Activated T-helper 1 cell treated with anti-CD3 and anti-CD28 coated beads, Interleukin-2, amount 50 U/mL, for 16 hours (primary cell): ENCODE measurements at places on chromosomes 11 and 22.

- DNase-seq: no peak
Observed at GRCh38 chr22:47162865-47163264, 400.4 kb downstream of the TBC1D22A start.

DNA sequence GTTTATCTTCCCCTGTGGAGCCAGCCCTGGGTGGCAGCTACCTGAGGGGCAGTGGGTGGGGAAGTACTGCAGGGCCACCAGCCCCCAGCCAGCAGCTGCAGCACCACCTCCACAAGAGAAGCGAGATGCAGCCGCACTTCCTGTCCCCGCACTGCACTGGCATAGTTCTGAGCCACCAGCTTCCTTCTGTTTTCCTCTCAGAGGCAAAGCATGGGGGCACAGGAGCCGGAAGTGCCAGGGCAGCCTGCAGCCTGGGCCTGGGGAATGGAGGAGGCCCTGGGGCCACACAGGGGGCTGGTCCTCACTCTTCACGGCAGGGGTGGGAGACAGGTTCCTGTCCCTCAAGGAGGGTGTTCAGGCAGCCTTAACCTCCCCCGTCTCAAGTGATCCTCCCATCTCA lies 11.9 kb upstream of the SH3BP1 start:
- no peak for DNase-seq

GRCh38 chr11:107562647-107563208 lies 2.8 kb downstream of the ALKBH8 start:
- no peak for DNase-seq

GRCh38 chr11:102900346-102900745 lies 25.6 kb upstream of the MMP12 start:
- no peak for DNase-seq

- DNase-seq: no peak
Observed at GRCh38 chr11:116871248-116871647, 33.8 kb upstream of the APOA1 start.

- DNase-seq: no peak
Observed at GRCh38 chr22:20046730-20047129, 25.8 kb downstream of the TANGO2 start.

GRCh38 chr22:31973739-31974138 lies 29.4 kb downstream of the YWHAH start:
- DNase-seq: no peak

DNA sequence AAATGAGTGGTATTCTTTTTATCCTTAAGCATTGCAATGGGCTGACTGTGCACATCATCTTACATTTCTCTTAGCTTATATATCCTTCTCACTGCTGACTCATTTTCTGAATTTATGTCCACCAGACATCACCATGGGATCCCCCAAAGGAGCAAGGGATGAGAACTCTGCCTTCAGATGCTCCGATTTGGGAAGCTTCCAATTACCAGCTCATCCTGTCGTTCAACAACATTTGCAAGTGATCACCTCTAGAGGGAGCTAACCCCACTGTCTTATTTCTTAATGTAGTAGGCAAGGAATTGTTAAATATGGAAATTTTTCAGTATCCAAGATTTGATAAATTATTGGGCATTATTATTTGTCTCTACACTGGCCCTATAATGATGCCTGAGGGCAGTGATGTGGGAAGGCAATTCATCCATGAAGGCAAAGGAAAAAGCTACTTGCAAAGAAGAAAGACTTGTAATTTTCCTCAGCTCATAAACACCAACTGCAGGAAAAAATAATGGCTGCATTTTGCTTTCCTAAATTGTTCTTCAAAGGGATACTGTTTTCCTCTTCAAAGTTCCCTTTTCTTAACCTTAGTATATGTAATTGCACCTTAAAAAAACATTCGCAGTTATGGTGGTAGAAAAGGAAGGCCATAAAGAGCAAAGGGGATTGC lies 102.4 kb upstream of the FSHB start:
- DNase-seq: no peak

GRCh38 chr11:15484398-15484797 lies 369.7 kb downstream of the INSC start:
- no peak for DNase-seq

GRCh38 chr11:65474864-65475263 lies 24.0 kb upstream of the MALAT1 start:
- DNase-seq: no peak

DNA sequence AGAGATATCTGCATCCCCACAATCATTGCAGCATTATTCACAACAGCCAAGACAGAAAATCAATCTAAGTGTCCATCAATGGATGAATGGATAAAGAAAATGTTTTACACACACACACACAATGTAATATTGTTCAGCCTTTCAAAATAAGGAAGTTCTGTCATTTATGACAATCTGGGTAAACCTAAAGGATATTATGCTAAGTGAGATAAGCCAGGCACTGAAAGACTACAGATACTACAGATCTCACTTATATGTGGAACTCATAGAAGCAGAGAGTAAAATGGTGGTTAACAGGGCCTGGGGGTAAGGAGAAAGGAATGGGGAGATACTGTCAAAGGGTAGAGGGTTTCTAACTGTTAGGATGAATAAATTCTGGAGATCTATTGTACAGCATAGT lies 36.0 kb upstream of the EED start:
- DNase-seq: no peak

- no peak for DNase-seq
Observed at GRCh38 chr11:61127991-61128390, 25.7 kb downstream of the CD5 start.

- no peak for DNase-seq
Observed at GRCh38 chr11:85831050-85831449, 20.1 kb upstream of the SYTL2 start.

DNA sequence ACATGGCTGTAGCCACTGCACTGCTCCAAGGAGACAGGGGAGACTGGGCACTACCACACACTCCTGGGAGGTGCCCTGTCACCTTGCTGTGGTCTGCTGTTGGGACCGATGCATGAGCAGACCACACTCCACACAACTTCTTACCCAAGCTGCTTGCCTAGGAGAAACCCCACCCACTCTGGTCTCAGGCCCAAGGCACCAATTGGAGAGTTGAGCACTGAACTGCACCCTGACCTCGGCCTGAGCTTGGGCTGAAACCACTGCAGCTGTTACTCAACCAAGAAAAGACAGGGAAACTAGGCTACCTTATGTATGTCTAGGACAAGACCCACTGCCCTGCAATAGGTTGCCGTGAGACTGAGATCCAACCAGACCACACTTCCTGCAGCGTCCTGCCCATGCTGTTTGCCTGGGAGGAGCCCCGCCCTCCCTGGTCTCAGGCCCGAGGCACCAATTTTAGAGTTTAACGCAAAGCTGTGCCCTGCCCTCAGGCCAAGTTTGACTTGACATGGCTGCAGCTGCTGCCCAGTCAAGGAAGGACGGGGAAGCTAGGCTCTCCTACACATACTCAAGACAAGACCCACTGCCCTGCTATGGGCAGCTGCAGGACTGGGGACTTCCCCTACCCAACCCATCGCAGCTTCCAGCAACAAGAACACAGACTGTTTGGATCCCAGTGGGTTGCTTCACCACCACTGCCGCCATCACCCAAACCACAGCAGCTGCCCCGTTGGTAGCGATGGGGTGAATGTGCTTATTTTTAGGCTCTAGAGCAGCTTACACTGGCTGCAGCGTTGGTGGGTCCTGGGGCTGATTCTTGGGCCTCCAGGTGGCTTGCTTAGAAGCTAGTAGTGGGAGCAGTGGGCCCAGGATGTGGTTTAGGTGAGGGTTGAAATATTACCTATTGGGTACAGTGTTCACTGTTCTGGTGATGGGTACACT lies 66.8 kb downstream of the BRD1 start:
- no peak for DNase-seq

- DNase-seq: peak; percentile 11
Observed at GRCh38 chr11:9280655-9281301, 15.6 kb upstream of the DENND5A start.

DNA sequence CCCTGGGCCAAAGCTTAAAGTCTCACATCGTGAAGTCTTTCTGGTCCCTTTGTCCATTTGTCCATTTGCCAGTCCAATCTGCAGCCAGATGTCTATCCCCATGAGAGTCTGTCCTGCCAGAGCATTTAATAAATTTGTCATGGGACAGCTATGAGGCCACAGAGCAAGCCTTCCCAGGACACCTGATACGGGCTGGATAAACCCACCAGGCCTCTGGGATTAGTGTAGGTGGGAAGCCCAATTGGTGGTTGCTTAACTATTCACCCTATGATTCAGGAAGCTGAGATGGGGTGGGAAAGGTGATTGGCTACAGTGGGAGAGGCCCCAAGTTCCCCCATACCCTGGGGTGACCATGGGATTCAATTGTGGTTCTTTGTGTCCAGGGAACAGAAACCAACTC lies 39.9 kb downstream of the MYEOV start:
- DNase-seq: no peak

DNA sequence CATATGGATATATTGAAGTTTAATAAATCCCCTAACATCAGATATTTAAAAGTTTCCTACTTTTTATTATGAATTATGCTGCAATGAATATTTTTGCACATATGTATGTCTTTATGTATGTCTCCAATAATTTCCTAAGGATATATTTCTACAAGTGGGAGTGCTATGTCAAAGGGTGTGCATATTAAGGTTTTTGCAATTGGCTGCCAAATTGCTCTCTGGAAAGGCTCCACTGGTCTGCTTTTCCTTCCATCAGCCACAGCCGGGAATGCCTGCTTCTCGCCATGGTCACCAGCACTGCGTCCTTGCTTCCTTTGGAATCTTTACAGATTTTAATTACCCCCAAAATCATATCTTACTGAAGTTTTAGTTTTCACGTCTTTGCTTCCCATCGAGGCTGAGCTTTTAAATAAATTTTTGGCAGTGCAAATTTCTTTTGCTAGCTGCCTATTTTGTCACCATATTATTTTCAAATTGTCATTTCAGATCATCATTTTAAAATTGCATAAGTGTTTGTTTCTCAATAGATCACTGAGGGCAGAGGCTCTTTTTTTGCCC lies 221.7 kb downstream of the SNX19 start:
- DNase-seq: no peak

DNA sequence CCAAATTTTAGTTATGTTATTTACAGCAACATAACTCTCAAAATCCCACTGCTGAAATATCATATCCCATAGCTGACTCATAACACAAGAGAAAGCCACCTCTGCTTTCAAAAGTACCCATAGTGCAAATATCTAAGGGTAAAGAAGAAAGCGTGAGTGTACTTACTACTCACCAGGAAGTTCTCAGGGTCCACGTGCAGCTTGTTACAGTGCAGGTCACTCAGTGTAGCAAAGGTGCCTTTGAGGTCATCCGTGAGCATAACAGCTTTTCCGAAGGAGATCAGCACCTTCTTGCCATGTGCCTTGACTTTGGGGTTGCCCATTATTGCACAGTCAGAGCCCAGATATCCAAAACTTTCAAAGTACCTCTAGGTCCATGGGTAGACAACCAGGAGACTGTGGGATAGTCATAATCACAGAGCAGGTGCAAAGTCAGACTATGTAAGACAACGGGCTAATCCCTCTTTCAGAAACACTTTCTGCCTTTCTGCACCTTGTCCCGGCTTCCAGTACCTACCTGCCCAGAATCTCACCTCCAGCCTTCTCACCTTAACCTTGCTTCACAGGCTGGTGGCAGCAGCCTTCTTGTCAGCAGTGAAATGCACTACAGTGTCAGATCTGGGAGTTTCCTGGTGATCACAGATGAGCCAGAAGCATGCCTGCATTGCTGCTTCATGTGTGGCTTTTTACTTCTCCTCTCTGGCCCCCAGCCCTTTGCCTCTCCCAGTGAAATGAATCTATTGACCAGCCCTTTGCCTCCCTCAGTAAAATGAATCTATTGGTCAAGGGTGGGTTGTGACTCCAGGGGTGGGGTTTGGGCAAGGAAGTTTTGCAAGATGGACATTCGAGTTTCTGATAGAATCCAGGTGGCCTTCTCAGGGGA lies 6.5 kb downstream of the HBG1 start:
- no peak for DNase-seq

- DNase-seq: no peak
Observed at GRCh38 chr11:124676386-124676785, 2.7 kb downstream of the SPA17 start.

DNA sequence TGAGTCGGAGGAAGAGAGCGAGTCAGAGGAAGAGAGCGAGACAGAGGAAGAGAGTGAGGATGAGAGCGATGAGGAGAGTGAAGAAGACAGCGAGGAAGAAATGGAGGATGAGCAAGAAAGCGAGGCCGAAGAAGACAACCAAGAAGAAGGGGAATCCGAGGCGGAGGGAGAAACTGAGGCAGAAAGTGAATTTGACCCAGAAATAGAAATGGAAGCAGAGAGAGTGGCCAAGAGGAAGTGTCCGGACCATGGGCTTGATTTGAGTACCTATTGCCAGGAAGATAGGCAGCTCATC lies 780 bp downstream of the TRIM44 start:
- no peak for DNase-seq

DNA sequence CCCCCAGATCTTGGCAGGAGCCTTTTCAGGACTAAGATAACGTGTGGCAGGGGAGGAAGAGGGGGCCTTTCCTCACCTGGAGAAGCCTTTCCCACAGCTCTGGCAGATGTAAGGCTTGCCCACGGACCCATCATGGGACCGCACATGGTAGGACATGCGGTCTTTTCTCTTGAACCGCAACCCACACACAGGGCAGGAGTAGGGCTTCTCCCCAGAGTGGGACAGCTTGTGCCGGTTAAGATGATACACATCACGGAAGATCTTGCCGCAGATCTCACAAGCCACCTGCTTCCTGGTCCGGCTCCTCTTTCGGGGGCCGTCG lies 1.9 kb downstream of the PATZ1 start:
- no peak for DNase-seq

- DNase-seq: peak; percentile 27
Observed at GRCh38 chr11:11155962-11156815, 196.9 kb downstream of the CSNK2A3 start.

GRCh38 chr11:56846631-56847576 lies 98.4 kb upstream of the OR9G4 start:
- DNase-seq: no peak

DNA sequence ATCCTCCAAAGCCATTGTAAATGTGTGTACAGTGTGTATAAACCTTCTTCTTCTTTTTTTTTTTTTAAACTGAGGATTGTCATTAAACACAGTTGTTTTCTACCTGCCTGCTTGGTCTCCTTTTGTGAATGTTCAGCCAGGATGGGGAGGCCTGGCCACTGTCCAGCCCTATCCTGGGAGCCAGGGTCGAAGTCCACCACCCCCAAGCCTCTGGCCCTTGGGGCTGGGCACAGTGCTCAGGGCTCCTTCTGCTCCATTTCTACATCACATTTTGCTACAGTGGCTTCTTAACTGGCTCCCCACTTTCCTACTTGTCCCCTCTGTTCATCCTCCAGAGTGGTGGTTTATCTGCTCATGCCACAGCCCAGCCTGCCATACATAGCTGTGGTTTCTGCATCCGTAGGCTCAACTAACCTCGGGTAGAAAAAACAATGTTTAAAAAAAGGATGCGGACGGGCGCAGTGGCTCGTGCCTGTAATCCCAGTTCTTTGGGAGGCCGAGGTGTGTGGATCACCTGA lies 2.5 kb upstream of the SMARCB1 start:
- no peak for DNase-seq

GRCh38 chr11:12392672-12393071 lies 15.3 kb downstream of the PARVA start:
- no peak for DNase-seq

DNA sequence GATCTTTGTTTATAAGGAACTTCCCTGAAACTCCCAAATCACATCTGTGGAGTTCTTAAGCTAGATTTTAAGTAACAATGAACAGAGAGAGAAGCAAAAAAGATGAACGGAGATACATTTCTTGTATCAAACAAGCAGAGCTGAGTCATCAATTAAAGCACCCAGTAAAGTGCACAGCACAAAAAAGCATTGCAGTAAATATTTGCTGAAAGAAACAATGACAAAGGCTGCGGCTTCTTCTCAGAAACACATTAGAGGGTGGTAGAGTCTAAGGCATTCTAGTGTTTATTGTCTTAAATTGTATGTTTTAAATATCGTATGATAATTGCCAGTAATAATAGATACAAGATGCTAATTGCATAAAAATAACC lies 941.6 kb upstream of the CHORDC1 start:
- no peak for DNase-seq
